ENCODE measurements at places on chromosomes 3 and 15. TPM values are rescaled to one million over a fixed set of nuclear protein-coding genes. Genes with fewer than 3 reads are reported as not detected.

DNA sequence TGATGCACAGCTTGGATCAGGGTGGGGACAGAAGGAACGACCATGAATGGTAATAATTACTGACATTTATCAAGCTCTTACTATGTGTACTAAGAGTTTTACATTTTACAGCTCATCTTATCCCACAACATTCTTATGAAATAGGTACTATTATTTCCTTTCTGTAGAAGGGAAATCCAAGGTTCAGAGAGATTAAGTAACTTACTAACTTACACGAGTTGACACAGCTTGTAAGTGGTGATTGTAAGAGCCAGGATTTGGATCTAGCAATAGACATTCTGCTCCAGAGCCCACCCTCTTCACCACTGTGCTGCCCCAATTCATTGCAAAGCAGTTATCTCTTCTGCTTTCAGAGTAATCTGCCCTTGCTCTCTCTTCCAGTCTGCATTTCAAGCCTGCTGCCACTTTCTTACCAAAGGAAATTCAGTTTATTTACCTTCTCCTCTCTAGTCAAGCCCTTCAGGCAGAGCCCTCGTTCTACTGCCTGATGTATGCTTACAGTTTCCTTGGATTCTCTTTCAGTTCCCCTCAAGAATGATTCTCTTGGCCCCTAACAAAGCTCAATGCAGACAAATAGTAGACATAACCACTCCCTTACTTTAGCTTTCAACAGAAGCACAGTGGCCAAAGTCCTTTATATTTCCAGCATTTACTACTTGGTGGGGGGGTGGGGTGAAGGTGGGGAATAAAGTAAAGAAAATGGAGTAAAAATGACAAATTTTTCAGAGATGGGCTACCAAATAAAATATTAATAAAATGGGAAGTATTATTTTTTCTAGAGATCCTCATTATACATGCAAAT is 65.8 kb downstream of the ATP8B4 start:
- DNase-seq = no peak
- no peaks in the 10 kb centered on the region for H3K36me3 ChIP-seq
- H3K4me3 ChIP-seq = no peak overlapping the region

- no peak overlapping the region for H3K4me3 ChIP-seq
- H3K4me1 ChIP-seq = 0 out of 2 replicates have a peak, but pooled peaks cover 3% of the 10 kb centered on the region
- DNase-seq = no peak
- no peaks in the 10 kb centered on the region for H3K36me3 ChIP-seq
- no peak overlapping the region for H3K27ac ChIP-seq
Measured at GRCh38 chr3:193831495-193832455, 238.8 kb downstream of the OPA1 start.

DNA sequence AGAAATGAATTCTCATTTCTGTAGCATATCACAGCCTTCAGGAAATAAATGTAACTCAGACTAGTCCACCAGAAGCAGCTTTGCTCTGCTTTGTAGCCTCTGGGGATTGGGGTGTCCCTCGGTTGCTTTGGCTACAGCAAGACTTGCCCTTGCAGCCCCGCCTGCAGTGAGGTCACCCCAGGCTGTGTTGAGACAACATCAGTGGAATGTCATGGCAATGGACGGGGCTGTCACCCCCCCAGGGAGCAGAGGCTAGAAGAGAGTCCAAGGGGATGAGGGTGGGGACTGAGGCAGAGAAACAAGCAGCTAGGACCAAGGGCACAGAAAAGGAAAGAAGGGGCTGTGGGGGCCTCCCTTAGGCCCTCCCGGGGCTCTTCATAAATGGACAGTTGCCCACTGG is 854 bp downstream of the CLEC3B start:
- H3K27me3 ChIP-seq = no peaks in the 10 kb centered on the region
- no peaks in the 10 kb centered on the region for H3K4me1 ChIP-seq
- H3K36me3 ChIP-seq = no peaks in the 10 kb centered on the region
- H3K4me3 ChIP-seq = no peak overlapping the region
- no peak for DNase-seq
- no peak overlapping the region for H3K27ac ChIP-seq

DNA sequence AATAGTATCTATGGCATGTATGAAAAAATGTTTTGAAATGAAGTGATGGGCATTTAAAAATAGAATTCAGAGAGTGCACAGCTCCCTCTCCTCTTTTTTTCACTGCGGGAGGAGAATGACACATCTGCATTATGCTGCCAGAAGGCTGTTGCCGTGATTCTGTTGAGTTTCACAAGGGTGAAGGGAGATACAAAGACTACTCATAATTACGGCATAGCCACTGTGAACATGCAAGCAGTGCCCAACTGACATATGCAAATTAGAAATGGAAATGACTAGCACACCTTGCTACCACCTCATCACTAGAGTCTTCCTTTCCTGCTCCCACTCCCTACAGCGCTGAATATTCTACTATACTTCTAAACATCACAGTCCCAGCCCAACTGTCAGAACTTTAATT is 20.1 kb downstream of the IFT57 start:
- H3K4me3 ChIP-seq = no peak overlapping the region
- no peak overlapping the region for H3K27ac ChIP-seq
- H3K36me3 ChIP-seq = no peaks in the 10 kb centered on the region
- DNase-seq = no peak

- no peak for DNase-seq
- H3K36me3 ChIP-seq = no peaks in the 10 kb centered on the region
- H3K4me3 ChIP-seq = no peak overlapping the region
- no peaks in the 10 kb centered on the region for H3K27me3 ChIP-seq
Measured at GRCh38 chr3:143619231-143619630, 229.0 kb downstream of the SLC9A9 start.

GRCh38 chr3:176633511-176633910 is 563.8 kb downstream of the TBL1XR1 start:
- H3K36me3 ChIP-seq = no peaks in the 10 kb centered on the region
- DNase-seq = no peak
- H3K4me1 ChIP-seq = no peaks in the 10 kb centered on the region
- no peak overlapping the region for H3K27ac ChIP-seq
- H3K27me3 ChIP-seq = no peaks in the 10 kb centered on the region

- peak overlapping the region; percentile 47 for H3K4me3 ChIP-seq
- peak overlapping the region; percentile 39 for H3K27ac ChIP-seq
- H3K4me1 ChIP-seq = no peaks in the 10 kb centered on the region
- H3K36me3 ChIP-seq = no peaks in the 10 kb centered on the region
Measured at GRCh38 chr3:21750080-21750696, 822 bp downstream of the ZNF385D start.

- peaks cover 9% of the 10 kb centered on the region for H3K4me1 ChIP-seq
- DNase-seq = peak; percentile 45
- H3K36me3 ChIP-seq = no peaks in the 10 kb centered on the region
Measured at GRCh38 chr15:81091889-81092558, 42.0 kb upstream of the CFAP161 start.

GRCh38 chr3:174444391-174444790 is 414.7 kb upstream of the NAALADL2 start:
- H3K27ac ChIP-seq = no peak overlapping the region
- peaks cover 11% of the 10 kb centered on the region for H3K4me1 ChIP-seq
- H3K27me3 ChIP-seq = no peaks in the 10 kb centered on the region
- DNase-seq = no peak
- no peak overlapping the region for H3K4me3 ChIP-seq
- no peaks in the 10 kb centered on the region for H3K36me3 ChIP-seq

GRCh38 chr15:81155375-81156218 is 21.5 kb downstream of the CFAP161 start:
- H3K4me1 ChIP-seq = no peaks in the 10 kb centered on the region
- DNase-seq = peak; percentile 25
- H3K36me3 ChIP-seq = no peaks in the 10 kb centered on the region
- no peaks in the 10 kb centered on the region for H3K27me3 ChIP-seq

DNA sequence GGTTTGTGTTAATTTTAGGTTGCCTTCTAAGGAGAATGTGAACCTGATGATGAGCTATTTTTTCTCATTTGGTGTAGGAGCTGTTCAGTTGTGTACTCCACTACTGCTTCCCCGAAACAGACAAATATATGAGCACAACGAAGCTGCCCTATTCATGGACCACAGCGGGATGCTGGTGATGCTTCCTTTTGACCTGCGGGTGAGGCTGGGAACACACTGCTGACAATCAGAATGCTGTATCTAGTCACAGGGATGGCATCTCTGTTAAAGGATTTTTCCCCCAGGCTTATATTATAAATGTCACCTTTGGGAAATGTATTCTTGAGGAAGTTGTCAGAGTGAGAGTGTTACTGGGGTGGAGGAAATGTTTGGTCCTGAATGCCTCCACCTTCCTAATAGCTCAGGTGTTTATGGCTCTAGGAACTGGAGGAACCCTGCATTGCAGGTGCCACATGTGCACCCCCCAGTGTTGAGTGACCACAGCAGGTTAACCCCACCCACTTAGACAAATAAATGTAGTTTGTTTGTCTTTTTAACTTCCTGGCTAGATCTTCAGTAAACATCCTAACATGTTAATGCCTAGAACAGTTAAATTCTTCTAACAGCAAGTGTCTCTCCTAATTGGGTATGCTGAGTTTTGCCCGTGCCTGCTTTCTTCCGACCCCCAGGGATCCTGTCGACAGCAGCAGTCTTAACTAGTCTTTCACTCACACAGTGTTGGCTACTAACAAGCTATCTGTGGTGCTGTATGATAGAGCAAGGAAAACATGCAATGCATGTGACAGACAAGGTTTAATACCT is 35.7 kb downstream of the SRP14 start:
- H3K36me3 ChIP-seq = peaks cover 24% of the 10 kb centered on the region
- no peaks in the 10 kb centered on the region for H3K27me3 ChIP-seq
- no peak overlapping the region for H3K4me3 ChIP-seq
- H3K4me1 ChIP-seq = no peaks in the 10 kb centered on the region

DNA sequence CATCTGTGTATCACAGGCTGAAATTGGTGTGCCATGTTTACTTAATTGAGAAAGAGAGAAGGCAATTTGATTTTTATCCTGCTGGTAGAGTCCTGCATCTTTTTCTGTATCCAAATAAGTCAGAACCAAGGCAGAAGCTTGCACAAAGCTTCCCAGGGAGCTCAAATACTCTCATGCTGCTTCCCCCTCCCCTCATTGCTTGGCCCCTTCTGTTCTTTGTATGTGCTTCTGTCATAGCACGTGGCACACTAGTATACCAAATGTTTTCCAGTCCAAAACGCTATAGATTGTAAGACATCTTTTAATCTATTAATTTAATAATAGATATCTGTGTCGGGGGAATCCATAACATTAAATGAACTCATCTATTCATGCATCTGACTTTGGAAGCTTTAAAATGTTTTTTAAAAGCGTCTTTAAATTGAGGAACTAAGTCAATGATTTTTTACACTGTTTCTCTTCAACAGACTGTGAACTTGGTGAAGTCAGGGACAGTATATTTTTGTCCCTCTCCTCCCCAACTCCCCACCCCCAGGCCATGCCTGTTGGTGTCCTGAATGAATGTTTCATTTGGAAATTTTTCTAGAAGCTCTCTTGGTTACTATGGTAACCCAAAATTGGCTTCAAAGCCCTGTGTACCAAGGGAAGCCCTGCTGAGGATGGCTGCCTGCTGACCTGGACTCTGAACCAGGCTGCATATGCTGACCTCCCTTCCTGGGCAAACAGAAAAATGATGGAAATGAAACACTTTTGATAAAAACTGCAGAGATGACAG is 26.2 kb upstream of the SLC35G2 start:
- no peaks in the 10 kb centered on the region for H3K27me3 ChIP-seq
- H3K4me3 ChIP-seq = no peak overlapping the region
- no peak overlapping the region for H3K27ac ChIP-seq
- H3K36me3 ChIP-seq = no peaks in the 10 kb centered on the region

DNA sequence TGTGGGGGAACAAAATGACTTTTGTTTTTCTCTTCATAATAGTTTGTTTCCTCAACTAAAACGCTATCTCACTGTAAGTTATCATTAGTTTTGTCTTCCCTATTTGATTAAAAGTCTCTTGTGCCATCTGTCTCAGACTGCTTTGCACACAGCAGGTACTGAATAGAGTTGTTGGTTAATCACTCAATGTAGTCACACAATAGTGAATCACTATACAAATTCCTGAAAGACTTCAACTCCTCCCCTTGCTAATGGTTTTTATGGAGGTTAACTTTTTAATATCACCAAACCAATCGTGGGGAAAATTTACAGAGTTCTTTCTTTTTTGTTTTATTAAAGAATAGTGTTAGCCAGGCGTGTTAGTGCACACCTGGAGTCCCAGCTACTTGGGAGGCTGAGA is 2.6 kb upstream of the NGLY1 start:
- H3K27me3 ChIP-seq = no peaks in the 10 kb centered on the region
- no peak overlapping the region for H3K27ac ChIP-seq
- H3K36me3 ChIP-seq = no peaks in the 10 kb centered on the region
- peaks cover 4% of the 10 kb centered on the region for H3K4me1 ChIP-seq
- no peak overlapping the region for H3K4me3 ChIP-seq
- DNase-seq = no peak

- no peak for DNase-seq
- peaks cover 3% of the 10 kb centered on the region for H3K4me1 ChIP-seq
- H3K36me3 ChIP-seq = peaks cover 3% of the 10 kb centered on the region
- H3K4me3 ChIP-seq = peak overlapping the region; percentile 42
- H3K27me3 ChIP-seq = peaks cover 14% of the 10 kb centered on the region
Measured at GRCh38 chr15:76340198-76340802, 3.7 kb downstream of the ISL2 start.

DNA sequence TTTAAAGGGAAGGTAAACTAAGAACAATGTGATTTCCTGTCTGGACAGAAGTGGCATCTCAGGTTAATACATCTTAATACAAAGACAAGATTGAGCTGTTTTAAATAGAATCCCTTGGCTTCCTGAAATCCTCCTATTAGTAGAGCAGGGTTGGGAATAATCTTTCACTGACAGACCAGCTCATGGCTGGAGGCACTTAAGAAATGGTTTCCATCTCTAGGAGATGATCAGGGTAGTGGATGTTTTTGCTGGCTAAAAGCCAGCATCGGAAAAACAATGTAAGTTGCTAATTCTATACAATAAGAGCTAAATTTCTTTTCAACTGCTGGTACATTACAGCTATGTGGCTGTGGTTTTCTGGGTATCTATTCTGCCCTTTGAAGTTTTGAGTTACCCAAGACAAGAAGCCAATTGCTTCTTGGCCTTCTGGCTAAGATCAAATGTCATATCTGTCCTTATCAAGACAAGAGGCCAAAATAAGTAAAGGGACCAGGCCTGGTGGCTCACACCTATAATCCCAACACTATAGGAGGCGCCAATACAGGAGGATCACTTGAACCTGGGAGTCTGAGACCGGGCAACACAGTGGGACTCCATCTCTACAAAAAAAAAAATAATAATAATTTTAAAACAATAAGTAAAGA is 49.6 kb downstream of the SHQ1 start:
- H3K36me3 ChIP-seq = no peaks in the 10 kb centered on the region
- no peaks in the 10 kb centered on the region for H3K27me3 ChIP-seq
- H3K27ac ChIP-seq = no peak overlapping the region
- H3K4me3 ChIP-seq = no peak overlapping the region
- no peak for DNase-seq
- no peaks in the 10 kb centered on the region for H3K4me1 ChIP-seq

- no peak overlapping the region for H3K27ac ChIP-seq
Measured at GRCh38 chr15:58124585-58124984, 13.6 kb upstream of the AQP9 start.

DNA sequence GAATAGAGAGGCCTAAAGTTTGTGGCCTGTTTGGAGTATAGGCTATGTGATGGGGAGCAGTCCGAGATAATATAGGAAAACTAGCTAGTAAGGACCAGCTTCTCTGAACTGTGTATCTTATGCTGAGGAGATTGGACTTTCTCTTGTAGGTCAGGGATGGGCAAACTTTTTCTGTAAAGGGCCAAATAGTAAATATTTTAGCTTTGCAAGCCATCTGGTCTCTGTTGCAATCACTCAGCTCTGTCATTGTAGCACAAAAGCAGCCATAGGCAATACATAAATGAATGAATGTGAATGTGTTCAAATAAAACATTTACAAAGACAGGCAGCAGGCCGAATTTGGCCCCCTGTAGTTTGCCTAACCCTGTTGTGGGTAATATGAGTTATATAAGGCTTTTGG is 24.5 kb downstream of the TMOD3 start:
- no peak for DNase-seq
- H3K27ac ChIP-seq = no peak overlapping the region

The TRAT1 gene
- total RNA-seq = 0.21 TPM

The UQCC5 gene
- 27.3 TPM for total RNA-seq

The MCF2L2 gene
- 1.0 TPM for total RNA-seq

The ADAMTS17 gene
- total RNA-seq = 1.6 TPM

The SCAANT1 gene
- total RNA-seq = not detected

The PIF1 gene
- 38.6 TPM for total RNA-seq
